ENCODE measurements at places on chromosomes 6 and 20. TPM values are rescaled to one million over a fixed set of nuclear protein-coding genes. Genes with fewer than 3 reads are reported as not detected.

DNA sequence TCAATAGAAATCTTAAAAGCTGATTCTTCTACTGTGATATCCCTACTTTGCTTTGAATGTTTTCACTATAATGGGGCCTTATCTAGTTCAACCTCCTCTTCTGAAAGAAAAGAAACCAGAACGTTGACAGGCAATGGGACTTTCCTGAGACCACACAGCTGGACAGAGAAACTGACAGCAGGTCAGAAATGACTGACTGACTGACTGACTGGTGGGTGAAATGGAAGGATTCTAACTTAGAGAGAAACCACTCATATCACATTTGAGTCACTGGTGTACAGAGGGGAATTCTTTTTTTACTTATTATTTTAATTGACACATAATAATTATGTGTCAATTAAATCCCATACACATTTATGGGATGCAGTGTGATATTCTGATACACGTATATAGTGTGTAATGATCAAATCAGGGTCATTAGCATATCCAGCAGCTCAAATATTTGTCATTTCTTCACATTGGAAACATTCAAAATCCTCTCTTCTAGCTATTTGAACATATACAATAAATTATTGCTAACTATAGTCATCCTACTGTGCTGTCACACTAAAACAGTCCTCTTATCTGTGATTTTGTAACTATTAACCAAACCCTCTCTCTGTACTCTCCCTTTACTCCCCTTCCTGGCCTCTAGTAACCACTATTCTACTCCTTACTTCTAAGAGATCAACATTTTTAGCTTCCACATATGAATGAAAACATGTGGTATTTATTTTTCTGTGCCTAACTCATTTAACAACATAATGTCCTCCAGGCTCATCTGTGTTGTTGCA, 64.8 kb upstream of the NRSN1 start:
- H3K27me3 ChIP-seq = peaks cover 2% of the 10 kb centered on the region
- no peaks in the 10 kb centered on the region for H3K36me3 ChIP-seq
- DNase-seq = no peak
- no peaks in the 10 kb centered on the region for H3K4me1 ChIP-seq
- H3K27ac ChIP-seq = no peak overlapping the region

DNA sequence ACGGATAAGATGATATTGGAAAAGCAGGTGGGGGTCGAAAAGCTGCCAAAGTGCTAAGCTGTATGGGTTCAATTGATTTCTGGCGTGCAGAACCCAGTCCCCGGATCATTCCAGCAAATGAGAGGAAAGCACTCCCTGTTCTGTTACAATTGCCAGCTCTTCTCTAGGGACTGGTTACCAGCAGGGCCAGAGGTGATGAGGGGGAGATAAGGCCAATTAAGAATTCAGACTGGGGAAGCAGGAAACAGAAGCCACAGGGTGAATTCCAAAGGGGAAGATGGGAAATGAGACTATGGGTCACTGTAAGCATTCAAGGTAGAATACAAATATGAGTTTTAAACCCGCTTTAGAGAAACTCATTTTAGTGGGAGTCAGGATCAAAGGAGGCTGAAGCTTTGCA, 349.4 kb upstream of the MAP3K7 start:
- peaks cover 8% of the 10 kb centered on the region for H3K27me3 ChIP-seq
- H3K4me1 ChIP-seq = peaks cover 5% of the 10 kb centered on the region
- H3K36me3 ChIP-seq = no peaks in the 10 kb centered on the region
- DNase-seq = no peak
- no peak overlapping the region for H3K27ac ChIP-seq
- no peak overlapping the region for H3K4me3 ChIP-seq

Gene LRRC73
- 0.17 TPM for total RNA-seq

DNA sequence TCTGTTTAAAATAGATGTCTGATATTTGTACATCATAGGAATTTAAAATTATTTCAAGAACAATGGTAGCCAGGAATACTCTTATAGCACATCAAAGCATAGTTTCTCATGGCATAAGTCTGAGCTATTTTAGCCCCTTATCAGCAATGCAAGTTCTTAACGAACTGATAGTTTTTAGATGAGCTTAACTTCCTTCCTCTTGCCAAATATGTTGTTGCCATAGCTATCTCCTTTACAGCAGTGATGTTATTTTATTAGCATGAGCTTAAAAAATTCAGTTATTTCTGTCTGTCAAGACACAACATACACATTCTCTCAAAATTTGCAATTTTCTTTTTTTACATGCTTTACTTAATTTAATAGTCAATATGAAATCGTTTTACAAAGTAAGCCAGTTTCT, 867.2 kb downstream of the PHF3 start:
- no peak overlapping the region for H3K4me3 ChIP-seq
- no peak overlapping the region for H3K27ac ChIP-seq
- no peaks in the 10 kb centered on the region for H3K36me3 ChIP-seq
- no peaks in the 10 kb centered on the region for H3K4me1 ChIP-seq

- no peak overlapping the region for H3K4me3 ChIP-seq
- H3K36me3 ChIP-seq = peaks cover 9% of the 10 kb centered on the region
- no peaks in the 10 kb centered on the region for H3K27me3 ChIP-seq
These were observed 41.4 kb upstream of the MYL9 start for GRCh38 chr20:36499723-36500501.

DNA sequence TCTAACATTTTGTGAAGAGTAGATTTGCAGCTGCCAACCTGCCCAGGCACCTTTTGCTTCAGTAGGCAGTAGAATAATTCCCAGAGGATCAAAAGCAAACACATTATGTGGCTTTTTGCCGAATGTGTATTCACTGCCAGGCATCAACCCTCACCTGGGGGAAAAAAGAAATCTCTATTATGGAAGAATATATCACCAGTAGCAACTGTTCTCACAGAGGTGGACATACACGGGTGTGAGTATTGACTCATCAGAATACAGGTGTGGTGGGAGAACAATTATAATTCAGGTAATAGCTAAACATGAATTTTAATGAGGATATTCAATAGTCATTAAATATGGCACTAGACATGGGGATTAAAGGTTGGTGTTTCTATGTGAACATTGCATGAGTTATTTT, 910.7 kb downstream of the TFAP2A start:
- H3K36me3 ChIP-seq = no peaks in the 10 kb centered on the region
- H3K4me1 ChIP-seq = no peaks in the 10 kb centered on the region
- no peak overlapping the region for H3K4me3 ChIP-seq
- DNase-seq = no peak
- H3K27ac ChIP-seq = no peak overlapping the region
- no peaks in the 10 kb centered on the region for H3K27me3 ChIP-seq

DNA sequence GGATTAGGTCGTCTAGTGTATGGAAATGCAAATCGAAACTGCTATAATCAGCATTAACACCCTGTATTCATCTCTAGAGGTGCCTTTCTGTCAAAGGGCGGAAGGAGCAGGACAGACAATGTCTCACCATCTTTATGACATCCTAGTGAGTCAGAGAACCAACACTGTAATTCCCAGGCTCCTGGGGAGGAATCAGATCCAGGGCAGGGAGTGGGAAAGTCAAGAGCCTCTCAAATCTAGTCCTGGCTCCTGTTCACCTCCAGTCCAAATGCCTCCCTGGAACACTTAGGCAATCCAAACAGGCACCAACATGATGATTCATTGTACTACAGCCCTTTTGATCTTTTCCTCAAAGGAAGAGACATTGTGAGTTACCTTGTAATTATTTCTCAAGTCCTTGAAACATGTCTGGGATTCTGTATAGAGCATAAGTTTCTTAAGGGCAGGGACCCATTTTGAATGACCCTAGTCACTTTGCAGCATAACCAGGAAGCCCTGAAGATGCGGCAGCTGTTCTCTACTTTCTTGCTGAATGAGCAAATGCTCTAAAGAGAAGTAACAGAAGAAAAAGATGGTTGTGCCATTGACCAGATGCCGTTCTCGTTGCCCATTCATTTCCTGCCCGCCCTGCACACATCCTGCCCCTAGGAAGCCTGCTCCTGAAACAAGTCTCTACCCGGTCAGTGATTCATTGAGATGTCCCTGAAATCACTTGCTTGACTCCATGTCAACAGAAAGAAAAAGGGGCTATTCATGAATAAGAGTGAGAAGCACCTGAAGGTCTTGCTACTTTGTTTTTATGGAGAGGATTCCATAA, 112.8 kb upstream of the JARID2 start:
- DNase-seq = no peak
- peaks cover 16% of the 10 kb centered on the region for H3K4me1 ChIP-seq
- H3K36me3 ChIP-seq = no peaks in the 10 kb centered on the region
- no peak overlapping the region for H3K27ac ChIP-seq
- no peaks in the 10 kb centered on the region for H3K27me3 ChIP-seq
- H3K4me3 ChIP-seq = no peak overlapping the region

DNA sequence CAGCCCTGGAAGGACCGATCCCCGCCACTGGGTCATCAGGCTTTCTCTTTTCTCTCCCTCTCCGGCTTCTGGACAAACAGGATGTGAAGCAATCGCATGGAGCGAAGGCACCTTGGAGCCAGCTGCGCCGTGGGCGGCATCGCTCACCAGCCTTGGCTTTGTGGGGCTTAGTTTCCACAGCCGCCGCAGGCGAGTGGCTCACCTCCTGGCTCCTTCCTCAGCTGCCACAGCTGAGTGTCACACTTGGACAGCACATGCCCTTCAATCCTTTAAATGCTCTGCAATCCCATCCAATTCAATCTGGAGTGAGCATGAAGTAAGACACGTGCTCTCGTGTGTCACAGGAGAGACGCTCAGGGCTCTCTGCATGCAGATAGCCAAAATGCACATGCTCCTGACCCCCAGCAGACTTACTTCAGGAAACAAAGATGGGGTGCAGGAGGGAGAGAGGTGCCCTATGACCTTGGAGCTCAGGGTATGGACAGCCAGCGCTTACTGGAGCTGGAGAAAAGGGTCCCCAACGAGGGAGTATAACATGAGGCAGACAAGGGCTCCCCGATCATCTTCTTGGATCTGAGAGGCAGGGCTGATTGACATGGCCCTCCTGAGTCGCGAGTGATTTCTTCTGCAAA, 70.9 kb downstream of the BMP7 start:
- H3K4me1 ChIP-seq = no peaks in the 10 kb centered on the region
- H3K36me3 ChIP-seq = no peaks in the 10 kb centered on the region
- H3K27me3 ChIP-seq = peaks cover 16% of the 10 kb centered on the region
- no peak overlapping the region for H3K27ac ChIP-seq

GRCh38 chr20:9353916-9354276, 160.5 kb upstream of the LAMP5 start:
- no peaks in the 10 kb centered on the region for H3K36me3 ChIP-seq
- no peaks in the 10 kb centered on the region for H3K4me1 ChIP-seq
- H3K27ac ChIP-seq = no peak overlapping the region
- no peaks in the 10 kb centered on the region for H3K27me3 ChIP-seq
- DNase-seq = no peak

DNA sequence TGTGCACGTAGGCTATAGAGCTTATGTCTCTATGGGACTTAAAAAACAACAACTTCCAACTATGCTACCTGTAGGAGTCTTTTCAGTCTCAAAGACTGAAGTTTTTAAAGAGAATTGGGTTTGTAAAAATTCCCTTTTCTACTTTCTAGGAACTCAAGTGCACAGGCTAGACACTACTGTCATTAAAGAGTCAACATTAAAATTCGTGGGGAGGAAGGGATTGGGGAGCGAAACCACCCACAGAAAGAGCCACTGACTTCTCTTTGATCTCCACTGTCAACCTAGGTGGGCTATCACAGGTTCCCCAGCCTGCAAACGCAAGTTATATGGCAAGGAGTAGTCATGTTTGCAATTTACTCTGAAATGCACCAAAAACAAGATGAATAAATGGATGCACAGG, 37.7 kb downstream of the ADTRP start:
- H3K4me1 ChIP-seq = peaks cover 21% of the 10 kb centered on the region
- no peaks in the 10 kb centered on the region for H3K27me3 ChIP-seq
- H3K27ac ChIP-seq = no peak overlapping the region

GRCh38 chr6:159527351-159527750, 165.7 kb downstream of the SOD2 start:
- H3K36me3 ChIP-seq = no peaks in the 10 kb centered on the region
- DNase-seq = no peak

DNA sequence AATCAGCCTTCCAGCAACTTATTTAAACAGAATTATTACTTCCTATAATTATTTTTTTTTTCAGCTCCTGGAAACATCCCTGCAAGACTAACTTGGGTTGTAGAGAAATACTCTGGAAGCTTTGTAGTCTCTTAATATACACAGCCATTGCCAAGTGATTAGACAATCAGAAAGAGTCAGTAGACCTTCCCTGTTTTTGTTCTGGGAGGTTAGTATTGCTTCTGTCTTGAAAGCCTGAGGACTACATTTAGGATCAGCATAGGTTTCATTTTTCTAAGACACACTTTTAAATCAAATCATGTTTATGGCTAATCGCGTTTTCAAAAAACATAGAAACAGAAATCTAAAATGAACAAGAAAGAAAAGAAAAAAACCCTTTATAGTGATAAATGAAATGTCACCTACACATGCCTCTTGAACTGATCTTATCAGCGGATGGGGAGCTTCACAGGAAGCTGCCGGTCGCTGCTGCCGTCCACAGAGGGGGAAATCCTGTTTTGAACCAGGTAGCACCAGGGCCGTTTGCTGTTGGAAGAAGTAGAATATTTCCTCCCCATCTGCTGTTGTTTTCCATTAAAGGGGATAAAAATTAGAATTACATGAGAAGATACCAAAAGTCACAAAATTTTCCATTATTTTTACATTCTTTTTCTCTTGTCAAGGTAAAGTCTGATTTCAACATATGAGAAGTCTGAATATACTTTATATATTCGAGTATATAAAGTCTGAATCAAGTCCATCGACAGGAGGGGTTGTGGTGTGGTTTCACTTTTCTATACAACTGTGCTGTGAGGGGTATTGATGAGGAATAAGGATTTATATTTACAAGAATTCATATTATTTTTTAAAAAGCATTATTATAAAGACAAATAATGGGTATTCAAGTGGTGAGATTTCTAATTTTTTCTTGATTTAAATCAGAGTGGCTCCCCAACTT, 94.6 kb downstream of the ARMC2 start:
- no peaks in the 10 kb centered on the region for H3K27me3 ChIP-seq
- H3K4me3 ChIP-seq = peak overlapping the region; percentile 53
- DNase-seq = peak; percentile 75
- no peaks in the 10 kb centered on the region for H3K36me3 ChIP-seq
- peaks cover 44% of the 10 kb centered on the region for H3K4me1 ChIP-seq
- peak overlapping the region; percentile 67 for H3K27ac ChIP-seq

GRCh38 chr6:107589199-107589598, 99.3 kb downstream of the SOBP start:
- H3K4me1 ChIP-seq = no peaks in the 10 kb centered on the region
- H3K36me3 ChIP-seq = no peaks in the 10 kb centered on the region
- peaks cover 3% of the 10 kb centered on the region for H3K27me3 ChIP-seq
- no peak overlapping the region for H3K4me3 ChIP-seq
